NCI-H1694 (cell line): ENCODE measurements at places on chromosomes 13 and 19.

DNA sequence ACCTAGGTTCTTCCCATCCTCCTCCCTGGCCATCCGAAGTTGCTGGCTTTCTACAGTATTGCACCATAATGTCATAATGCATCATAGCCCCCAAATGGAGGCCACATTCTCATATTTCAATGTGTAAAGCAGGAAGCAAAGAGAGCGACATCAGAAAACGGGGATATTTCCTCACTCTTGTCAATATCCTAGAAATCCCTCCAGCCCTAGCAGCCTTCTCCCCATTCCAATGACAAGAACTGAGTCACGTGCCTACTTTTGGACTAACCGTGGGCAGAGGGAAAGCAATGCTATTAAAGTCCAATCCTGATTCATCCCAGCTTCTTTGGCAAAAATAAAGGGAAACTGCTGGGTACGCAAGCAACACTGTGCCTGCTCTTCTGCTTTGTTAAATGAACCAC lies 4.3 kb upstream of the RAP2A start:
- DNase-seq = no peak

DNA sequence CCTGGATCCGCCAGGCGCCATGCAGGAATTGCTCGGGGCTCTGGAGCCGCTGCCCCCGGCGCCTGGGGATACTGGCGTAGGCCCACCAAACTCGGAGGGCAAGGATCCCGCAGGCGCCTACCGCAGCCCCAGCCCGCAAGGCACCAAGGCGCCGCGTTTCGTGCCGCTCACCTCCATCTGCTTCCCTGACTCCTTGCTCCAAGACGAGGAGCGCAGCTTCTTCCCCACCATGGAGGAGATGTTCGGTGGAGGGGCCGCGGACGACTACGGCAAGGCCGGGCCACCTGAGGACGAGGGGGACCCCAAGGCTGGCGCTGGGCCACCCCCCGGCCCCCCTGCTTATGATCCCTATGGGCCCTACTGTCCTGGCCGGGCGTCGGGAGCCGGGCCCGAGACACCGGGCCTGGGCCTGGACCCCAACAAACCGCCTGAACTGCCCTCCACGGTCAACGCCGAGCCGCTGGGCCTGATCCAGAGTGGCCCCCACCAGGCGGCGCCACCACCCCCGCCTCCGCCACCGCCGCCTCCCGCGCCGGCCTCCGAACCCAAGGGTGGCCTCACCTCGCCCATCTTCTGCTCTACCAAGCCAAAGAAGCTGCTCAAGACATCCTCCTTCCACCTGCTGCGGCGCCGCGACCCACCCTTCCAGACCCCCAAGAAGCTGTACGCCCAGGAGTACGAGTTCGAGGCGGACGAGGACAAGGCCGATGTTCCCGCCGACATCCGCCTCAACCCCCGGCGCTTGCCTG lies 6.1 kb downstream of the PRR12 start:
- DNase-seq = no peak

- DNase-seq = peak; percentile 92
These were observed 4.0 kb downstream of the PIK3R2 start for GRCh38 chr19:18156841-18157464.

DNA sequence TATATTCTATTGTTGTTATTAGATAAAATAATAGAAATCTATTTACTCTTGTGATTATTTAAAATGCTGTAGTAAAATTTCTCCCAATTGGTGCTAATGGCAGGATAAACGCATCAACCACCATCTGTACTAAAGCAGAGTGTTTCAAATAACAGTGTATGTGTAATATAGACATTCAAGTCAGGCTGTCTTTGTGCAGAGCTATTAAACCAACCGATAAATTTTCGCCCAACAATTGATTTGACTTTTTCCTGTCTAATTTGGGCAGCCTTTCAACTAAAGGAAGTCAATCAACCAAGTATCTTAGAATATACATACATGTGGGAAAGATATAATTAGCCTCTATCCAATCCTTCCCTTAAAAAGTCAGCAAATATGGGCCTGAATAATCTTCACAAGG lies 5.8 kb downstream of the AMER2 start:
- no peak for DNase-seq

GRCh38 chr13:44259045-44260027 lies 114.3 kb upstream of the SERP2 start:
- DNase-seq = no peak

- no peak for DNase-seq
These were observed 20.8 kb downstream of the ANKRD10 start for GRCh38 chr13:110894086-110894485.

GRCh38 chr13:82800391-82800790 lies 1081.9 kb downstream of the SLITRK1 start:
- DNase-seq = no peak

GRCh38 chr13:51925865-51926527 lies 64.2 kb downstream of the CCDC70 start:
- no peak for DNase-seq

DNA sequence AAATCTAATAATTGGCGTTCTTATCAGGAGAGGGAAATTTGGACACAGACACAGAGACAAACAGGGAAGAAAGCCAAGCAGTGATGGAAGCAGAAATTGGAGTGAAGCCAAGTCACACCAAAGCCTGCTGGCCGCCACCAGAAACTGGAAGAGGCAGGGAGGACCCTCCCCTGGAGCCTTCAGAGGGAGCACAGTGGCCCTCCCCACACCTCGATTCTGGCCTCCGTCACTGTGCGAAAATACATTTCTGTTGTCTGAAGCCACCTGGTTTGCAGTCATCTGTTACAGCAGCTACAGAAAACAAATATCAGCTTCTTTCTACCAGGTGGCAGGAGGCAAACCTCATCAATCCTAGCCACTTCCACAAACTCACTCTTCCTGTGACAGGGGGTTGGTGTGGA lies 8.3 kb upstream of the TLE6 start:
- peak; percentile 56 for DNase-seq

GRCh38 chr13:77565635-77566034 lies 30.1 kb downstream of the SCEL start:
- peak; percentile 53 for DNase-seq

DNA sequence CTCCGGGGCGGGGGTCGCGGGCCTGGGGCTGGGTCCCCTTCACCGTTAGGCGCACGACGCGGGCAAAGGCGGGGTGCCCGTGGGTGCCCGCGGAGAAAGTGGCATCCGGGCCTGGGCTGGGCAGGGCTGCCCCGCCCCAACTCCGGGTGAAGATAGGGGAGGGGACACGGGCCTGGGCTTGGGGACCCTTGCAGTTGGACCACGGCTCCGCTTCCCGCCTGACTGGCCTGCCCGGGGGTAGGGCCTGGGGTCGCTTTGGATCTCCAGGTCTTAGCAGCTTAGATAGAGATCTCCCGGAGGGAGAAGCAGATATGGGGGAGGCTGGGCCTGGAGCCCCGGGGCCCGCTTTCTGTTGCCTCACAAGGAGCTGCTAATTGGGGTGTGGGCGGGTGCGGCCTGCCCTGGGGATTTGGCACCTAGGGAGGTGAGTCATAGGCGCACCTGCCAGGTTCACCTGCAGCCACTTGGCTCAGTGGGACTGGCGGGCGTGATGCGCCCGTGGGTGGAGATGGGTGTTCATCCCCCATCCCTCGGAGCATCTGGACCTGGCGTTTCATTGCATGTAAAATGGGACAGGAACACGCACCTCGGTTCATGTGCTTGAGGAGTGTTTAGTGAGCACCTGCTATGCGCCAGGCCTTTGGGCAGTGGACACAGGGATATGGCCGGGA lies 585 bp downstream of the MAP1S start:
- DNase-seq = no peak

DNA sequence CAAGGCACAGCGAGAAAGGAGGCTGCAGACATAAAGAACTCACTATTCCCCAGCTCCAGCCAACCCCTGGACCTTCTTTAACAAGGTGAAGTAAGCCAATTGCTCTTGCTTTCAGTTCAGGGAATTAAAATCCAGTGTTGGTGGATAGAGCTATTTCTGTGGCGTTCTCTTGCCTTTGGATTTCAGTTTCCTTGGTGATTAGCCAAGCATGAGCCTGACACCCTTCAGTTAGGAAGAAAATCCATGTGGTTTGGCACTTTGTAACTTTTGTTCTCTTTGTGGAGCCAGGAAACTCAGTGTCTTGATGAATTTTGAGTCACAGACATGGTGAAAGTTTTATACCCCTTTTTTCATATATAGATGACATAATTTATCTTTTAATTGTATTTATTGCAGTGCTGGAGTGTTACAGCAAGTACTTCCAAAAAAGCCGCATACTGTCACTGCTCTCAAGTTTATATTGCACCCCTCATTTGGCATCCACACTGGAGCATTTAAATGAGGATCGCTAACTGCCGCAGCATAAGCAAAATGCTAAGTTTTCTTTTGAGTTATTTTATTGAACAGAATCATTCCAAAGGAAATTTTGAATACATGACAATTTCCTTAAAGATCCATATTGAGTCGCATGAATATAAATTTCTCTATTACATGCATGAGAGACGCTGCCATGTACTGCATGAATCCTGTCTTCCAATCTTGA lies 406.8 kb downstream of the MYO16 start:
- DNase-seq = no peak

GRCh38 chr13:42393573-42394360 lies 121.8 kb downstream of the AKAP11 start:
- DNase-seq = no peak

DNA sequence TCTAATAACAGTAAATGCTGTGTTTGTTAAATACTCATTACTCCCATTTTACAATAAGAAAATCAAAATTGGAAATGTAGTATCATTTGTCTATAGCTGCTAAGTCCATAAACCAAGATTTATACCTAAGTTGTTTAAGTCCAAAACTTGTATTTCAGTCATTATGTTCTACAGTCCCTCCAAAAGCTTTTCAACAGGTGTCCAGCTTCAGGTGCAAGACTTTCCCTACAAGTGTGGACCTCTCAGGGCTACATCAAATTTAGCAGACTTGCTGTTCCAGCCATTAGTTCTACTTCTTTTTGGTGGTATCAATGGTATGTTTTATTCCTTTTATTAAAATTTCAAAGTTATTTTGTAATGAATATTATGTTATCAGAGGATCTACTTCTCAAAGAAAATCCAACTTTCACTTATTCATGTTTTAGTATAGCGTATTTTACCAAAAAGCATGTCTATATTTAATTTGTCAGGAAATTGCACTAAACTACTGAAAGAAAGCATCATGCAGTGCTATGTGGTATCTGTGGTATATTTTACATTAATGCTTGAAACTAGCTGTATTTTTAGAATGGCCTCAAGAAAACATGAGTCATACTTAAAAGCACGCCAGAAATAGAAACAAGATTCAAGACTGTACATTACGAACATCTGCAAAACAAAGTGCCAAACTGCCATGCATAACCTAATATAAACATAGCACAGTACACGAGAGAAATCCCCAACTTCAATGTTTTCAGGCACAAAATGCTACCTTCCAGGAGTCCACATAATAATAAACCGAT lies 44.5 kb downstream of the VWA8 start:
- no peak for DNase-seq

DNA sequence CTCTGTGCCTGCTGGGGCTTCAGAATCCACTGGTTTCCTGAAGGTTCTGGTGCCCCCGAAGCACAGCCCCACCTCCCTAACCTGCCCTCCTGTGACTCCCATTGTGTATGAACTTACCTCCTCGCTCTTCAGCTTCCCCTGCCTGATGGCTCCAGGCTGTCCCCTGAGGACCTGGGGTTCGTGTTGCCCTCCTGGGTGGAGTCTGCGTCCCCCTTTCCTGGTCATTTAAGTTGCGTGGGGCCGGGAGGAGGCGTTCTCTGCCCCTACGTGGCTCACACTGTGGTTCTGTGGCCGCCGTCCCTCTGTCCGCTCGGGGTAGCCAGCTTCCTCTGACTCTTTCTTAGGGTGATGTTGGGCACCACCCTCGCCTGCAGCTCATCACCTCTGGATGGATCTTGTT lies 13.9 kb downstream of the TFDP1 start:
- DNase-seq = no peak

GRCh38 chr19:16330806-16331690 lies 6.4 kb downstream of the KLF2 start:
- no peak for DNase-seq

DNA sequence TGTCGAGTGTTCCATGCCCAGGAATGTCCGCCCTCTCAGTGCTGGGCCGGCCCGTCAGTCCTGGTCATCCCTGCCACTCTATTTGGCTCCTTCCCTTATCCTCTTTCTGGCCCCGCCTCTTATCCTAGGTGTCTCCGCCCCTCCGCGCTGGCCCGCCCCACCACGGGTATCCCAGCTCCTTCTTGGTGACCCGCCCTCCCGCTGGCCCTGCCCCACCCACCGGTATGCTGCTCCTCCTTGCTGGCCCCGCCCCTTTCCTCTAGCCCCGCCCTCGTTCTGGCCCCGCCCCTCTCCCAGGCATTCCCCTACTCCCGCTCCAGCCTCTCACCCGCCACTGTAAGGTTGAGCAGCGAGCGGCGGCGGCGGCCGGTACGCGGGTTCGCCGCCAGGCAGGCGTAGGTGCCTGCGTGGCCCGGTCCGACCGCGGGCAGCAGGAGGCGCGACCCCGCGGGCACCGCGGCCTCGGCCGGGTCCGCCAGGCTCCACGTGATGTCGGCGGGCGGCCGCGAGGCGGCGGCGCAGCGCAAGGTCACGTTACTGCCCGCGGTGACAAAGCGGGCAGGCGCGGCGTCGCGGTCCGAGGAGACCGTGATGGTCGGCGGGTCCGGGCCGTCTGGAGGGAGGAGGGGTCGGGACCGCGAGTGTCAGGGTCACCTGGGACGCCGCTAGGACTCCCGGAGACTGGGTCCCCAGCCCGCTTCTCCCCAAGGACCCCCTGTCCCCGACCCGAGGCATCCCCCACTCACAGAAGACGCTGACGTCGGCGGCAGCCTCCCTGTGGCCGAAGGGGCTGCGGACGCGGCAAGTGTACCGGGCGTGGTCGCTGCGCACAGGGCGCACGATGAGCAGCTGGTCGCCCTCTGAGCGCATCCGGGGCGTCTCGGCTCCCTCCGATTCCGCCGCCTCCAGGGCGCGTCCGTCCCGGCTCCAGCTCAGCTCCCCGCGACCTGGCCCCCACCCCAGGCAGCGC lies 2.0 kb downstream of the VSIG10L start:
- no peak for DNase-seq

DNA sequence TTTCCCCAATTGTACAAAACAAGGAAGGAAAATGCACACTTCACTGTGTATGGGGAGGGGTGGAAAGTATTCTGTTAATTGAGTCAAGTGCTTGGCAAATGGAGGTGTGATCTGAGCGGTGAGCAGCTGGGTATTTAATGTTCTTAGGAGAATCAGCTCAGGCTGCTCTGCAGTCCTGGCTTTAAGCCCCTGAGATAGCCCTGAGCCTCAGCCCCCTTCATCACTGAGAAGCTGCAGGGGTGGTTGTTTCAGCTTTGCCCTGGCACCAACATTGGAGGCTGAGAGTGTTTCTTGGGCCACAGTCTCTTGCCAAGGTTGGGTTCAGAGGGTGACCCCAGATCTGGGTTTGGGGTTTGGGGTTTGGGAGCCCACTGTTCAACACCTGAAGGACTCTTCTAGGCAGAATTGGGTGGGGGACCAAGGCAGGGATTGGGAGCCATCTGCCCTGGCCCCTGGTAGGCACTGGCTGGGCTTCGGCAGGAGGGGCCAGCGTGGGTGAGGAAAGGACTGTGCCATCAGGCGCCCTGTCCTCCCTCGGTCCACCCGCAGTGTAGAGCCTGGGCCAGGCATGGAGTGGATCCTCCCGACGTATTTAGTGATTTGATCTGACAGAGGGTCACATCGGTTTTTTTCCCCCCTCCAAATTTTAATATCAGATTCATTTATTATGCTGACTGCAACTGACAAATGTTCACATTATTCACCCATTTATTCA lies 66.7 kb upstream of the ZNF536 start:
- no peak for DNase-seq

GRCh38 chr13:48866249-48866648 lies 109.5 kb upstream of the FNDC3A start:
- no peak for DNase-seq
